ENCODE measurements at places on chromosomes 5 and 9. TPM values are rescaled to one million over a fixed set of nuclear protein-coding genes. Genes with fewer than 3 reads are reported as not detected.
A peak's percentile ranks its signal among the peaks of the same experiment; 100 is the strongest.

Gene PHYHD1
- 20.0 TPM for total RNA-seq

Gene SOX30
- total RNA-seq, result 0.41 TPM

DNA sequence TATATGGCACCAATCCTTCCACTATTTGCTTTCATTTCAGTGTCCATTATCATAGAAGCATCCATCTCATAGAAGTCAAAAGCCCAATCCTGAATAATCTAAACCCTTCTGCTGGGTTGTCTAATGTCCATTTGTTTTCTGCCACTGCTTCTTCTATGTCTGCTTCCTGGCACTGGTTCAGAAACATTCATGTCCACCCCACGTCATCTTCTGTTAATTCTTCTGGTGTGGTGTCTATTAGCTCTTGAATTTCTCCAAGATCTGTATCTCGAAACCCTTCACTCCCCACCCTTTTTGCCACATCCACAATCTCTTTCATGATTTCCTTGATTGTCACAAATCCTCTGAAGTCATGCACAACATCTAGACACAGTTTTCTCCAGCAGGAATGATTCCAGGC lies 23.2 kb upstream of the GOLGA1 start:
- no peak for DNase-seq

- DNase-seq, result peak; percentile 52
Observed at GRCh38 chr5:154368041-154368800, 77.6 kb upstream of the SAP30L start.

- no peak for DNase-seq
Observed at GRCh38 chr5:91487420-91487819, 104.3 kb upstream of the ARRDC3 start.

Gene SPATA31D4
- not detected for total RNA-seq

Gene IFNK
- total RNA-seq, result not detected

Gene TSPAN17
- total RNA-seq, result 45.7 TPM

DNA sequence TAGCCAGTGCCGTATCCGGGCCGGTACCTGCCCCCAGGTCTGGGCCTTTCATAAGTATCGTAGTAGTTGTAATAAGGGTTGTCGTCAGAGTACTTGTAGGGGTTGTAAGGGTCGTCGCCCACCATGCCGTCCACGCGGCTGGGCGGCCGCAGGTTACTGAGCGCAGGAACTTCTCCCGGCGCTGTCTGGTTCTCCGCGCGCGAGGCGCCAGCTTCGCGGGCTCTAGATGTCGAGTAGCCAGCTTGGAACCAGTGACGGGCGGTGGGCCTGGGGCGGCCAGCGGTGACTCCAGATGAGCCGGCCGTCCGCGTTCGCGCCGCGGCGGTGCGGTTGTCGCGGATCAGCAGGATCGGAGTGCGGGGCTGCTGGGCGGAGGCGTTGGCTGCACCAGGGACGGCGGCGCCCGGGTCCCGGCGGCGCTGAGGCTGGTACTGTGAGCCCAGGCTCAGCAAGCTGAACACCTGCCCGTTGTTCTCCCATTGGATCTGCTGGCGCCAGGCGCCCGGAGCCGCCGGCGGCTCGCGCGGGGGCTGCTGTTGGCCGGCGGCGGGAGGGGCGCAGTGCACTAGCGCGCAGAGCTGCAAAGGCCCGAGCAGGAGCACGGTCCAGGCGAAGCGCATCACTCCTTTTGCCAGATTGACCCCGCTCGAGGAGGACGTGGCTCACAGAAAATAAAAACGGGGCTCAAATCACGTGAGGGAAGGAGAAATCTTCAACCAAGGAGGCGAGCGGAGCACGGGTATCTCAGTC lies 518 bp downstream of the LOX start:
- DNase-seq, result peak; percentile 54

DNA sequence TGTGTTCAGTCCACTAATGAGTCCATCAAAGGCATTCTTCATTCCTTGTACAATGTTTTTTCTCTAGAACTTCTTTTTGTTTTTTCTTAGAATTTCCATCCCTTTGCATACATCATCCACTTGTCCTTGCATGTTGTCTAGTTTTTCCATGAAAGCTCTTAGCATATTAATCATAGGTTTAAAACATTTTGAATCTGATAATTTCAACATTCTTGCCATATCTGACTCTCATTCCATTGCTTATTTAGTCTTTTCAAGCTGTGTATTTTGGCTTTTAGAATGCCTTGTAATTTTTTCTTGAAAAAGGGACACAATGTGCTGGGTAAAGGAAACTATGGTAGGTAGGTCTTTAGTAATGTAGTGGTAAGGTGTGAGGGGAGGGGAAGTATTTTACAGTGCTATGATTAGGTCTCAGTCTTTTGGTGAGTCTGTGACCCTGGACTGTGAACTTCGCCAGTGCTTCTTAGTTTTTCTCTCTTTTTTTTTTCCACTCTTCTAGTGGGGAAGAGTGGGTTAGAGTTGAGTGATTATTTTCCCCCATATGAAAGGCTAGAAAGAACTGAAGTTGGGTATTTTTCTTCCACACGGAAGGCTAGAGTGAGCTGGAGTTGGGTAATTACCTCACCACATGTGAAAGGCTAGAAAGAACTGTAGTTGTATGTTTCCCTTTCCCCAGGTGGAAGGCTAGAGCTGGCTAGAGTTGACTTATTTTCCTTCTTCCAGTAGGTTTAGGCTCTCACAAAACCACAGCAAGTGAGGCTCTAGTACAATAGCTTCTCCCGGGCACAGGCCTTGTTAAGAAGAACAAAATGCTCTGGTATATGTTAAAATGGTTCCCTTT lies 172.1 kb downstream of the SNX18 start:
- no peak for DNase-seq

- DNase-seq, result no peak
Observed at GRCh38 chr5:2282034-2282690, 399.4 kb upstream of the IRX4 start.

DNA sequence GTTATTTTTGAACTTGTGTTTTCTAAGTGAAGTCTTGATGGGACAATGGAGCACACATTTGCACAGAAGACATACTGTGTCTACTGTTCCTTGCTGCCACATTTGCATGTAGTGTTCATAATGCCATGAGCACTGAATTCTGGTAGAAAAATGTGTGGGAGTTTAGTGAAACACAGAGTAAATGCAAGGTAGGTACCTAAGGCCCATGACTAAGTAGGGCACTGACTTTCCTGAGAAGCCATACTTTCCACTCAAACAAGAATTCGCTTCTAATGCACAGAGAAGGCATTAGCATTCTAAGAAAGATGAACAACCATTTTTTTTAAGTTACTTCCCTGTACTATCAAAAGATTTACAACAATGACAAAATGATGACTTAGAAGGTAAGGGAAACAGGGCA lies 282.2 kb downstream of the MAN2A1 start:
- DNase-seq, result no peak

DNA sequence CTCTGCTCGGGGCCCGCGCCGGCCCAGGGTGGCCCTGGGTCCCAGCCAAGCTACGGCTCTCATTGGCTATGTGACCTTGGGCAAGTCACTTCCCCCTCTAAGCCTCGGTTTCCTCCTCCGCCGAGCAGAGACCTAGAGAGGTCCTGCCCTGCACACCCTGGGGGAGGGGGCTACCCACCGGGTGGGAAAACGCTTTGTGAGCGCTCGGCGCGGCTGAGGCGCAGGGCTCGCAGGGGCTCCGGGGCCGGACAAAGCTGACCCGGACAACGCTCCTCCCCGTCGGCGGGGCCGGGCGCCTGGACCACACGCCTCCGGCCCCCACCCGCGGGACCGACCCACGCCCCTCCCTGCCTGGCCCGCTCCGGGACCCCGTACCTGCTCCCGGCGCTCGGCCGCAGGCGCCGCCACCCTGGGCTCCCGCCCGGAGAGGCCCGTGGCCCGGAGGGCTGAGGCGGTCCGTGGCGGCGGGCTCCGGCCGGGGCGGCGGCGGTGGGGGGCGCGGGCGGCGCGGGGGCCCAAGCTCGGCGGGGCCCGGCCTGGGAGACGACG lies 85.7 kb upstream of the MELK start:
- peak; percentile 54 for DNase-seq

Gene OR1N2
- total RNA-seq, result not detected

DNA sequence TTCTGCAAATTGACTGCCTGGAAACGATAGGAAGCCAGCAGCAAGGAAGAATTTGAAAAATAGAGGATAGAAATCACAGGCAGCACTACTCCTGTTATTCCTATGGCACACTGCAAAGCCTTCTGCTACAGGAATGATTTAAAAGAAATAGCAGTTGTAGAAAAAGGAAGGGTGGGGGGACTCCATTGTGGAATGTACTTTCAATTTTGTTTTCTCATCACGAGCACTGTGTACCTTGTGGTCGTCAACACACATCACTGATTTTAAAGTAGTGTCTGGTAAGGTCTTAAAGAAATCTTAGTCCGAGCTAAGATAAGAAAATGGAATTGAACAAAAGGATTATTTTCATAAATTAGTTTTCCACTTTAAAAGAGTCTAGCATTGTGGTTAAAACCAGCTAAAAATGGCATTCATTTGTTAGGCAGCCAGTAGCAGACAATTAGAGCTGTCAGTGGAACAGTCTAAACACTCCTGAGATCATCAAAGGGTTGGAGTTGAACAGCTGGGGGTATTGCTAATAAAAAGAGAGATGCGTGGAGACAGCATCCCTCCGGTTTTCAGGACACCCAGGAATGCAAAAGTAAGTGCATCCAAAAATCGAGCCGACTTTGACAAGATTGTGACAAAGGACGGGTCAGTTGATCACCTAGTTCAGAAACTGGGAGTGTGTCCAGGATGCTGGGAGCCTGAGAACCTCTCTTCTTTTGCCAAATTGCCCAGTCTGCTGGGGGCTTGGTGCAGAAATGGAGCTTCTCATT lies 97.8 kb upstream of the WWC1 start:
- DNase-seq, result no peak

Gene CAMK2A
- total RNA-seq, result 0.14 TPM

Gene QRFP
- not detected for total RNA-seq

DNA sequence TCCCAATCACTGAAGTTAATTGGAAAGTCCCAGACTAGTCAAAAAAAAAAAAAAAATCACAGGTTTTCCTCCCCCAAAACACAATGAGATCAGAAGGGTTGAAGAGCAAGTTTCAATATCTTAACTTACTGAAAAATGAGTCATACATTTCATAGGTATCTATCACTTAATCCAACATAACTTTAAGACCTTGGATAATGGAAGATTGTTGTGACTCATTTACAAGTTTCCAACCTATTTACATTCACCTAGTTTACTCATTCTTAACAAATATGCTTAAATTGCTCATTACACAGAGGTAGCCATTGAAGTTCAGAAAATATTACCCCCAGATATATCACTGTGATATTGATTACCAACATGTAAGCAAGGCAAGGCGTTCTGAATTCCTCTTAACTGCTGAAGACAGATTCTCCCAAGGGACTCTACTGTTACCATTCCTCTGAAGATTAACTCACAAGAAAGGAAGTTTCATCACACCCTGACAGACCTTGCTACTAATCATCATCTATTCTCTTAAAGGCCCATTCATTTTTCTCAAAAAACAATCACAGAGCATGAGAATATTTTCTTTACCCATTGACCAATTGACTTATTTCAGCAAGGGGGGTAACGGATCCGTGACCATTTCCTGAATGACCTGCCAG lies 563.8 kb downstream of the TLE1 start:
- no peak for DNase-seq

Measured in WTC11 (cell line).